ENCODE measurements at places on chromosomes 5 and 9.

DNA sequence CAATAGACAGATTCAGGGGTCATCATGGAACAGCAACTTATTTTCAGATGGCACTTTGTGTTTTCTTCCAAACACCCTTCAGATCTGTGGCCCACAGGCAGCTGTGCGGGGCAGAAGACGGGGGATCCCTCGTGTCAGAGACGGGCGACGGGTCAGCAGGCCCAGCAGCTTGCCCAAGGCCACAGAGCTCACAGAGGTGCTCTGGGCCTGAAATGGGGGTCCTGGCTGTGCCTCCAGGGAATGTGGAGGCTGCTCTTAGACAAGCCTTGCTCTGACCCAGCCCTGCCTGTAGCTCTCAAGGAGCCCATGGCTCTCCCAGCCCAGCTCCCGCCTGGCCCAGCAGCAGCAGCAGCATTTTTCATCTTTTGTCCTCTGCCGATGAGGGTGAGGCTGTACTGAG is 40.9 kb upstream of the SARDH start:
- DNase-seq: no peak

- DNase-seq: no peak
Observed at GRCh38 chr9:31736581-31737179, 647.8 kb upstream of the ACO1 start.

DNA sequence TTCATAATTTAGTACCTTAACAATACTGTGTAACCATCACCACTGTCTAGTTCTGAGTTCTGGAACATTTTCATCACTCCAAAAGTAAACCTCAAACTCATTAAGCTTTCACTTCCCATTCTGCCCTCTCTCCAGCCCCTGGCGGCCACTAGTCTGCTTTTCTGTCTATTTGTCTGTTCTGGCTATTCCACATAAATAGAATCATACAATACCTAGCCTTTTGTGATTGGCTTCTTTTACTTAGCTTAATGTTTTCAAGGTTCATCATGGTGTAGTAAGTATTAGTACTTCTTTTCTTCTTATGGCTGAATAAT is 138.7 kb downstream of the RAPGEF6 start:
- DNase-seq: no peak

GRCh38 chr9:8157683-8158324 is 358.2 kb upstream of the DMAC1 start:
- DNase-seq: no peak

DNA sequence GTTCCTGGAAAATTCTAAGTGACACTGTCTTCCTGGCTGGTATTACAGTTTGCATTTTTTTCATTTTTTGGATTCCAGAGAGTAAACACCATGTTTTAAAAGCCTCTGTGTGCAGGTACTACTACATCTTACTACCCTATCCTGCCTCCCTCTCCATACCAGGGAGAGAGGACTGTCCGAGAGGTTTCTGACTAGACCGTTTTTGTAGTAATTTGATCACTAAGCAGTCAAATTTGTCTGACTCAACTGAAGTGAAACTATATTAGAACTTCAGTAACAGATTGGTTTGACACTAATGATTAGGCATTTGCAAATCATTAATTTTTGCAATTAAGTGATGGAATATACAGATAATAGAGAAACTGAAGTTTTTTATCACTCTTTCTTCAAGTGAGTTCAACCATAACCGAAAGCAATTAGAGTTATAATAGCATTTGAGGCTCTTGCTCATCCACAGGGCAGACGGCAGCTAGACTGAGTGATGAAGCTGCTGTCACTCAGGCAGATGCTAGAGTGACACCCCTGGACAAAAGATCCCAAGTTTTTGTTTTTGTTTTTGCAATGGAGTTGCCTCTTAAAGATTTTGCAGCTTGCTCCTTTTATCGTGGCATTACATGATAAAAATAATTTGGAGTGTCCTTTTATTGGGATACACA is 44.3 kb downstream of the SMARCA2 start:
- no peak for DNase-seq

DNA sequence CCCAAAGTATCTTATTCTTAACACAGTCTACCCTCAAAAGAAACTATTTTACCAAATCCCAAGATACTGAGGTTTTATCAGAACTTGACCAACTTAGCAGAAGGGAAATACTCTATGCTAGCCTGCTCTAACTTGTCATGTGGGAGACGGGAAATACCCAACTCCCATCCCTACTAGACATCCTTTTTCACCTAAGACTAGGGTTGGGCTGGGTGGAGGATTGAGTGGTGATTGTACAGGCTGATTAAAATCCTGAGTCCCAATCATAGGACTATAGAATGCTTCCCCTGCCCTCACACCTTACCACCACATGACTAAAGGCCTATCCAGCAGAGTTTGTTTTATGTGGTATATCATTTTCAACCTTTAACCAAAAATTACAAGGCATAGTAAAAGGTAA is 786.5 kb downstream of the TAF11L14 start:
- no peak for DNase-seq

DNA sequence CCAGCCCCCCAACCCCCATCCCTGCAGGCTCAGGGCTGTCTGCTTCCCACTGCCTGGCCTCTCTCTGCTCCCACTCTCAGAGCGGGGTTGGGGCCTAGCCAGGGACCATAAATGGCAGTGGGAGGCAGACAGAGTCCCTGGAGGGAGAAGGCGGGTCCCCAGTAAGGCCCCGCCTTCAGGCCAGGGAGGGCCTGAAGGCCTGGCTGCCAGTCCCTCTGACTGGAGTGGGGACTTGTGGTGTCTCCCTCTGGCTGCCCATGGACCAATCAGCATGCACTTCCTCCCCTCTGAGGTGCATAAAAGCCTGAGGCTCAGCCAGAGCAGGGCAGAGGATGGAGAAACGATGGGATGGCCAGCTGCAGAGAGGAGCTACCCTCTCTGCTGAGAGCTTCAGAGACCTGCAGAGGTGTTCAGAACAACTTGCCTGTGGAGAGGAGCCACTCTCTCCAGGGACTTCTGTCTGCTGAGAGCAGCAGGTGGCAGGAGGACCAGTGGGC is 2.7 kb upstream of the BTNL9 start:
- DNase-seq: no peak

GRCh38 chr5:153969563-153969895 is 69.2 kb downstream of the FAM114A2 start:
- no peak for DNase-seq

- no peak for DNase-seq
Observed at GRCh38 chr5:65563777-65564176, 681 bp downstream of the PPWD1 start.
